Astrocyte of the hippocampus (primary cell): ENCODE measurements at places on chromosomes 5 and 9.

- no peak for DNase-seq
These were observed 588.0 kb downstream of the PRELID2 start for GRCh38 chr5:145246961-145247744.

- DNase-seq, result no peak
These were observed 4.4 kb downstream of the RC3H2 start for GRCh38 chr9:122900791-122901190.

DNA sequence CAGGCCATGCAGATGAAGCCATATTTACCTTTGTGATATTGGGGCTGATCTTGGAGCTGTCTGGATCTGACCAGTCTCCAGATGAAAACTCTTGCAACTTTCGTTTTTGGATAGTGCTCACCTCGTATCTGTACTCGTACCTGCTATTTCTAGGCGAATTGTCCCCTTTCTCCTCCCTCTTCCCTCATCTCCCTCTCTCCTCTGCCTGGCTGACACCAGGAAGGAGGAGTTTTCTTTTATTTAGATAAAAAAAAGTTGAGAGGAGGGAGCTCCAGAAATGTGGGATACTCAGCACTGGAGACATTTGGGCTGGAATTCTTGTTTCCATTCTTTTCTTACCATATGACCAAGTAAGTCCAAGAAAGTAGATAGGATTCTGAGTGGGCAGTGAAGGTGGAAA is 54.6 kb upstream of the ABL1 start:
- DNase-seq, result no peak

DNA sequence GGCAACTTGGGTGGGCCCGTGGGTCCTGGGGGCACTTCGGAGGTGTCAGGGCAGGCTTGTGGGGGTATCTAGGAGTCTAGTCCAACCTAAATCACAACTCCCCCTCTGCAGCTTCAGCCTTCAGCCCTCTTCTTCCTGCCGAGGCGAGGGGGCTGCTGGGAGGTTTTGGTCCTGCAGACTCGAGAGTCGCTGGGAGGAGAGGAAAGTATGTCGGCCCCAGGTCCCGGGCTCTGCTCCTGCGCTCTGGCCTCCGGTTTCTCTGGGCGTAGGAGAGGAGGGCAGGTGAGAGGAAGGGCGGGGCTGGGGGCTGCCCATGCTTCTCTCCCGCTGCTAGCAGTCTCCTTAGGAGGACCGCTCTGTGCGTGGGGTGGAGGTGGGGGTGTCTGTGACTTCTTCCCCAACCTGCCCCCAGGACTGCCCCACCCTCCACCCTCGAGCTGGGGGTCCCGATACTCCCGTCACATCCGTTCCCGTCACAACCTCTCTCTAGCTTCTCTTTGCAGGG is 139.8 kb upstream of the COL5A1 start:
- peak; percentile 21 for DNase-seq

DNA sequence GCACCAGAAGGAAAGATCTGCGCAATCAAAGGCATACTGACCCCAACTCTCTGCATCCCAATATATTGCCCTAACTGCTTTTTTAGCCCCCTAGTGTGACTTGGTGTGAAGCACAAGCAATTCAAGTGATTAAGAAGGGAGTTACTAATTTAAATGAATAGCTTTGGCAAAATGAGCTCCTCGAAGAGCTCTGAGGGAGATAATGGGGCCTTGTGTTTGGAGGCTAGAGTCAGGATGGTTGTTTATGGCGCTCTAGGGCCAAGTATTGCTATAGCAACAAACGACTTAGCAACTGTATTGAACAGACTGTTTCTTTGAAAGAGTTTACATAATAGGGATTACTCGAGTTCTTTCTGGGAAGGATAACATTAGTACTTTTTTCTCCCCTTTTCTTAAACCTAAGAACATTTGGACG is 11.5 kb upstream of the C5orf58 start:
- DNase-seq, result peak; percentile 44

- DNase-seq, result no peak
These were observed 78.2 kb downstream of the ANKRD55 start for GRCh38 chr5:56154732-56155484.

DNA sequence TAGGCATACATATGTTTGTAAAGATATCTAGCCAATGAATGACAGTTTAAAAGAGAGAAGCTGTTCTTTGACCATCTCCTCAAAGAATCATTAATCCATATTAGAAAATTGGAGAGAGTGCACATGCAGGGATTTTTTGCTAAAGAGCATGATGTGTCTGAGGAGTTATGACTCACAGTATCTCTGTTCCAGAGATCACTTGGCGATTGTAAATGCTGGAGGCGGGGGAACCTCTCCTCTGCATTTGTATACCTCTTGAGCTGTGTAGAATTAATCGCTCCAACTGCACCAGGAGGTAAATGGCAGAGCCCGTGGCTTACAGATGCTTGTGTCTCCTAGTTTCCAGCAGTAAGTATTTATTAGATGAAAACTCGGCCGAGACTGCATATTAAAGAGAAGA is 3.6 kb upstream of the SPATA31D1 start:
- no peak for DNase-seq

DNA sequence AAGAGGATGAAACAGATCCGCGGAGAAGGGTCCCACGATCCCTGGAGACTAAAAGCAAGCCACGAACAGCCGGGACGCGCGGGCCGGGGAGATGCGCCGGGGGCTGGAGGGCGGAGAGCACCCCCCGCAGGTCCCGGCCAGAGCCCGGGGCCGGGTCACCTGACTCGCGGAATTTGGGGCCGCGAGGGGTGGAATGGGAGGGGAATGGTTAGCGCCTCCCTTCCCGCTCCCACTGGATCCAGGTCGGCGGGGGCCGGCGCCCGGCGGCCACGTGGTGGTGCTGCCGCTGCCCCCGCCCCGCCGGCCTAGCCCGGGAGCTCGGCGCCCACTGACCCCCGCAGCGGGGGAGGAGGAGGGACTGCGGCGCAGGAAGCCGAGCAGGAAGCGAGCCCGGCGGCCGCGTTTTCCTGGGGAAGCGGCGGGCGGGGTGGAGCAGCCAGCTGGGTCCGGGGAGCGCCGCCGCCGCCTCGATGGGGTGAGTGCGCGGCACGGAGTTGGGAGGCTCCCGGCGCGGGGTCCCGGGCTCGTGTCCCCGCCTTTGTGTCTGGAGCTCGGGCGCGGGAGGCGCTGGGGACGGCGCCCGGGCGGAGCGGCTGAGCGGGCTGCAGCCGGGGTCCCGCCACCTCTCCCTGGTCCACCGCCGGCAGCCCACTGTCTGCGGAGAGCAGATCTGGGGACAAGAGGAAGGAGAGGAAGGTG is at the start of gene RAI14:
RAI14 (plus strand) TSS at position 328 of the 699 bp plus-strand sequence. CDS start 30,592 bp downstream, outside the sequence.
- peak; percentile 97 for DNase-seq

- DNase-seq, result peak; percentile 75
These were observed 341.4 kb downstream of the RAB3C start for GRCh38 chr5:58924306-58924705.

GRCh38 chr9:2876726-2877125 is 32.8 kb upstream of the PUM3 start:
- no peak for DNase-seq

DNA sequence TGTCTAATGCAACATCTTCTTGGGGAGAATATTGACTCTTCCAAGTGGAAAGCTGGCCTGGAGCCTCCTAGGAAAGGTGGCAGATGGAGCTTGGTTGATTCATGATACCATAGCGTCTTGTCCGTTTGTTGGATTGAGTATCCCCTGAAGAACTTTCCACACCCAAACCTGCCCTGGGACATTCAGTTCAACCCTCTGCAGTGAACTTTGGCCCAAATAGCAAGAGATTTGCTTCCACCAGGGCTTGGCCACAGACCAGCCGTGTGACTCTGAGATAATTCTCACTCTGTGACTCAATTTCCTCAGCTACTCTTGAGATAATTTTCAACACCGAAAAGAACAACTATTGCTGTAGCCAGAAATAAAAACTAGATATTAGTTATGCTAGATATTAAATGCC is 108.0 kb upstream of the RAD23B start:
- no peak for DNase-seq

DNA sequence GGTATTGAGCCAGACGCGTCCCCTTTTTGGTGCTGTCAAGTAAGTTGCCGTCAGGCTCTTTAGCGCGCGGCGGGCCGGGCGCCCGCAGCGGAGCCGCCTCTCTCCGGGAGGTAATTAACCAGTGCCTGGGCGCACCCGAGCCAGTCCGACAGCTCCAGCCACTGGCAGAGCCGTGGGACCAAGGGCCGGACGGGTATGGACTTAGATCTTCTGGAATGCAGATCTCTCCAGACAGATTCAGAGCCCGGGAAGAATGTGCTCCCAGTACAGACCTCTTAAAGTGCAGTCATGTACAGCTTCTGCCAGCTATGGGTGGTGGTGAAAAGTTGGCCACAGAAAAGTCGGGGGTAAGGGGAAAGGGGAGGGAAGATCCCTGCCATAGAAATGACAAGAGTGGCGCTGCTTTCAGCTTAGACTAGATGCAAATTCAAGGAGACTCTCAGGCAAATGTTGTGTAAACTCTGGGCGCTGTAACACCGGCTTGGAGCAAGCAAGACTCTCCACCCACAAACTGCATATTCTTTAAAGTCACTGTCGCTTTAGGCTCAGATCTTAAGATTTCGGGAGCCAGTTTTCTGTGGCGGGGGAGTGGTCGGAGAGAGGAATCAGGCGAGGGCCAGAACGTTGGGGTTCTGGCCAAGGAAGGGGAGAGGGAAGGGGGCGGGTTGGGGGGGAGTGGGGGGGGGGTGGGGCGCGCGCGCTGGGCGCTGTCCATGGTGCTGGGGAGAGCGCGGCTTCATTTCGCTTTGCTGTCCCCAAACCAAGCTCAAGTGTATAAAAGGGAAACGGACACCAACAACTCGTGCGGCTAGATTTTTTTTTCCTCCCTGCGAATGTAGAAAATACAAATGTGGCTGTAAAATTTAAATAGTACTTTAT is 29.2 kb downstream of the NR2F1 start:
- DNase-seq, result peak; percentile 72

DNA sequence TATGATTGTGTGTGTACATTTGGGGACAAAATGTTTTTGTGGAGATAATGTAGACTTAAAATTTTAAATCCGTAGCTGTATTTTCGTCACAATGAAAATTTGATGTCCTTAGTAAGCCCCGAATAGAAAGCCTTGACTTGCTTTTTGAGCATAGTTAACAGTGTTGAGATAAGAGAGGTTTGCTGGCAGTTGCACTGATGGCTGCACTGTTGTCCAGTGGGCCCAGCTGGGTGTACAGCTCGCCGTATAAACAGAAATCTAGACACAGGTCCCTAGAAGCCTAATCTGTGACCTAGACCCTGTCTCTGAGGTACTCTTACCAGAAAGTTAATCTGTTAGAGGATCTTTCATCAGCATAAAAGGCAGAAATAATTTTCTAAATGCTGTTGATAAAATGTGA is 271.3 kb upstream of the DMRT1 start:
- no peak for DNase-seq

- no peak for DNase-seq
These were observed 86.5 kb downstream of the EGFLAM start for GRCh38 chr5:38344891-38345290.

DNA sequence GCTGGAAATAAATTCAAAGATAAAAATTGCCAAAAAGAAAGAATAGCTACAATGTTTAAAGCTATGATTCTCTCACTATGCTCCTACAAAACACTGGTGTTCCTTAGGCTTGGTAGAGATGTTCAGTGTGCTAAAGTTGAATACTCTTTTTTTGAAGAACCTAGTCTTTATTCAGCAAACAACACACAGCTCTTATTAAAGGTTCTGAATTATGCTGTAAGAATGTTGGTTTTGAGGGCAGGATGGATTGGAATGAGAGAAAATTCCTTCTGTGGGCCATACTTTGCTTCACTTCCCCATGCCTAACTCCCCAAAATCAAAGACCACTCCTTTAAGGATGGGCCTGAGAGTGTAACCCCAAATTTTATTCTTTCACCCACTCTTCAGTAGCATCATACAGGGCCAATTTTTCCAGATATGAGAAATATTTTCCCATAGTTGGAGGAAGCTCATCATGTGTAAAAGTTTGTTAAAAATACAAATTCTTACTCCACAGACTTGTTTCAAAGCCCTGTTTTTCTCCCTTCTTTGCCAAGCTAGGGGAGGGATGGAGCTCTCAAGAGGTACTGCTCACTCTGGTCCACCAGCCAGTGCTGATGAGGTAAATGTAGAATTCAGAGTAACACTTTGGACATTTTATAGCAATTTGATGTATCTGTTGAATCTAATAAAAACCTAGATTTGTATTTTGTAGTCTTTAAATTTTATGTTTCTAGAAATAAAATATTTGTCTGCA is 99.3 kb downstream of the GDNF start:
- DNase-seq, result peak; percentile 75

GRCh38 chr5:53950621-53951020 is 359.8 kb downstream of the ARL15 start:
- DNase-seq, result no peak

DNA sequence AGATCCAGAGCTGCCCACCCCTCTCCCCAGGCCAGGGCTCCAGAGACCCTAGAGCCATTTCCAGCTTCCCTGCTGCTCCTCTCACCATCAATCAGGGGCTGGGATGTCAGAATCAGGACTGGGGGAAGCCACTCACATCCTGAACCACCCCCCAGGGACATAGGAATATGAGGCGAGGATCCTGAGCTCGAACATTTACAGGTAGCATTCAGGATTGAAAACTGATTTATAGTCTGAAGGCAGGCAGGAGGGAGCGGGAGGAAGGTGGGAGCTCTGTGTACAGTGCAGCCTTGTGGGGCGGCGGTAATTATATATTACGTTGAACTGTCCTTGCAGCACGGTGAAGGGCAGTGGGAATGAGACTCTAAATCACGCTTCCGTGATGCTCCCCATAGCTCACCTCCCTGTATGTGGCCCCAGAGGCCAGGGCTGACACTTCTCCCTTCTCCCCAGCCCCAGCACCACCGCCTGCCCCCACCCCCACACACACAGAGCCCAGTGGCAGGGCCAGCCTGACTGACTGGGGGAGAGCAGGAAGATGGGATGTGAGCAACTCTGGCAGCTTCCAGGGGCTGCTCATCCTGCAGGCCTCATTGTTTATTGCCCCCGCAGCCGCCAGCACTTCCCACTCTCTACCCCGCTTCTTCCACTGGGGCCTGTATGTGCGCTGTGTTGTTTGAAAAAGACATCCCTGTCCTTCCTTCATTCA is 76.0 kb upstream of the HSPA9 start:
- DNase-seq, result no peak

- DNase-seq, result no peak
These were observed 10.3 kb upstream of the LAMC3 start for GRCh38 chr9:130998597-130999244.

- no peak for DNase-seq
These were observed 3.7 kb downstream of the GLIS3 start for GRCh38 chr9:4296217-4296616.

DNA sequence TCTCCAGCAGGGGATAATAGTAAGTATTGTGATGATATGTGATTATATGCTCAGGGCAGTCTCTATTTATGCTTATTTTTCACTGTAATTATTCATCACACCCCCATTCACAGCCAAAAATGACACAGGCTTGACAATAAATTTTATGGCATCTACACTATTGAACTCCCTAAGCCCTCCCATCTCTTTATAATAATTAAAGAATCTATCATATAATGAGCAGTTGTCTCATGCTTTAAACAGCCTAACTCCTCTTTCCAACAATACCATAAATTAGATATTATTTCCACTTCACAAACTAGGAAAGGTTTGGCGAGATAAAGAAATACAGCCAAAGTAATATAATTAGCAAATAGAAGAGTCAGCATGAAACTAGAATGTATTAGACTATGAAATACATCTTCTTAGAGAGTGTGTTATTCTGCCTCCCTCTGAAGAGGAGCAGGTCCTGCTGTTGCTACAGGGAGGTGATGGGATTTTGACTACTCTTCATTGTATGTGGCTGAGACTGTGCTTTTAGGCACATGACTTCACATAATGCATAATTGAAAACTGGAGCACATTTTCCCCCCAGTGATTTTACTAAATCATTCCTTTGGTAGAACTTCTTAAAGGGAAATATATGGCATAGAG is 488.8 kb downstream of the HTR1A start:
- no peak for DNase-seq
